ENCODE measurements at places on chromosomes 4 and X. TPM values are rescaled to one million over a fixed set of nuclear protein-coding genes. Genes with fewer than 3 reads are reported as not detected.

Gene MAGEB1
- 55.6 TPM for polyA plus RNA-seq

Gene EDA
- polyA plus RNA-seq, result 0.11 TPM

Gene TLR8
- not detected for polyA plus RNA-seq

Gene P2RY8
- polyA plus RNA-seq, result 0.04 TPM

Gene ITIH6
- polyA plus RNA-seq, result not detected

Gene H2BW2
- not detected for polyA plus RNA-seq

Gene TRIM2
- polyA plus RNA-seq, result not detected

Gene SPATA4
- polyA plus RNA-seq, result not detected

Gene IGBP1
- polyA plus RNA-seq, result 52.8 TPM

Gene WNK3
- not detected for polyA plus RNA-seq

Gene DCAF12L2
- polyA plus RNA-seq, result not detected

Gene UGT2B11
- polyA plus RNA-seq, result not detected

Gene GLRA3
- polyA plus RNA-seq, result 0.07 TPM

Gene VCX2
- not detected for polyA plus RNA-seq

Gene SPANXC
- not detected for polyA plus RNA-seq

Gene CLGN
- 2.3 TPM for polyA plus RNA-seq

Gene SOWAHD
- polyA plus RNA-seq, result 0.15 TPM

Gene MGAT4D
- not detected for polyA plus RNA-seq

Gene ZAR1
- polyA plus RNA-seq, result 0.57 TPM

Gene TRIM60
- polyA plus RNA-seq, result not detected

Gene TXK
- polyA plus RNA-seq, result 0.16 TPM

Gene DCAF8L2
- polyA plus RNA-seq, result not detected

Gene PTPN13
- not detected for polyA plus RNA-seq

Gene CYBB
- polyA plus RNA-seq, result 0.63 TPM

Gene AFF2
- 0.20 TPM for polyA plus RNA-seq

Gene ADH1A
- polyA plus RNA-seq, result not detected

Gene MAOA
- polyA plus RNA-seq, result 2.8 TPM

Gene FAM236A
- not detected for polyA plus RNA-seq

Gene TBX22
- not detected for polyA plus RNA-seq

Gene NALF2
- not detected for polyA plus RNA-seq

Gene ADGRG4
- polyA plus RNA-seq, result not detected

Gene PRR32
- not detected for polyA plus RNA-seq

Gene CT55
- 82.3 TPM for polyA plus RNA-seq

Gene TMPRSS11E
- polyA plus RNA-seq, result not detected

Gene NPY2R
- not detected for polyA plus RNA-seq

Gene FGFR3
- polyA plus RNA-seq, result 51.5 TPM

Gene NLGN4X
- not detected for polyA plus RNA-seq

Gene DMP1
- not detected for polyA plus RNA-seq

Gene FBXL5
- polyA plus RNA-seq, result 28.9 TPM

Gene ARAP2
- polyA plus RNA-seq, result not detected

Gene ALPK1
- 3.8 TPM for polyA plus RNA-seq

Gene TMEM271
- polyA plus RNA-seq, result not detected

Measured in K562 (cell line).